ENCODE measurements at places on chromosomes 2 and 18.

DNA sequence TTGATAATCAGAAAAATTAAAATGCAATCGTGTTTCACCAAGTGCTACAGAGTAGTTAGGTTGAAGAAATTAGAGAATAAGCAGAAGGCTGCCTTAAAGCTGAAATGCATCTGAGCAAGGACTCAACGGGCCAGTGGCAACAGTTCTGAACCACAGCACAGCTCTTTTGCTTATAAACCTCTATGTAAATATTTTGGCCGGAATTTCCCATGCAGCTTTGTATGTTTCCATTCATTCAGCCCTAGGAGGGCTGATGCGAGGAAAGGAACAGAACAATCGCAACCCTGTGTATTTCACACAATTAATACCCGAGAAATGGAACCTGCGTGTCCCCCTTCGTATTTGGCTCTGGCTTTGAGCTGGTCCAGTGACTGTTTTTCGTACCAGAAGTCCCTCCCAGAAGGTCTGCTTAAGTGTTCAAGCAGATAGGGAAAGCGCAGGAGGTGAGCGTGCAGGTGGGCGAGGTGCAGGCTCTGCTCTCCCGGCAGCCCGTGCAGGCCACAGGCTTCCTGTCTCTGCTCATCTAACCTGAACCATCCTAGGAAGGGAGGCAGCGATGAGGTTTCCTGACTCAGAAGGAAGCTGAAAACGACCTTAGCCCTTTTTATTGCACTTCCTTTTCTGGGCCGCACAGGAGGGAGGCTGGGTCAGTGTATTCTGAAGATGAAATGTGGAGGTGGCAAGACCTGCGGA, 67.3 kb downstream of the ASB1 start:
- no peak for DNase-seq

DNA sequence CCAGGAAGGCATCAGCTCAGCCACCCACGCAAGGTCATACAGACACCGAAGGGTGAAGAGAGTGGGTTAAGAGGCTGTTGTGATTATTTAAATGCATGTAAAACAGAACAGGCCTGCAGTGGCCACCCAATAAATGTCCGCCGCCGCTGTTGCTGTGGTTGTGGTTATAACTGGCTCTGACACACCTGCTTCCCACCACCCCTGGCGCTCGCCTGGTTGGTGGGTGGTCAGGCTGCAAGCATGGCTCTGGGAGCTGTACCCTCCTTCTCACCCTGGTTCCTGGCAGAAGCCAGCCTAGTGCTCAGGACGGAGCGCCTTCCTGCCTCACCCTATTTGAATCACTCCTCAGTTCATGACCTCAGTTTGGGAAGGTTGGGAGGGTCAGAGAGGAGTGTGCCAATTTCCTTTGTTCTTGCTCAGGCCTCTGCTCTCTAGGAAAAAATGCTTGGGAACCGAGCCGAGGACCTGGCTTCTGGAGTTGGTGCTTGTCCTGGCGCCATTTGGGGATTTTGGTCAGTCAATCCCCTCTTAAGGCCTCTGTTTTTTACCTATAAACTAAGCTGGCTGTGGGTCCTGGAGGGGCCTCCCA, 5.3 kb upstream of the CRYBA2 start:
- no peak for DNase-seq

DNA sequence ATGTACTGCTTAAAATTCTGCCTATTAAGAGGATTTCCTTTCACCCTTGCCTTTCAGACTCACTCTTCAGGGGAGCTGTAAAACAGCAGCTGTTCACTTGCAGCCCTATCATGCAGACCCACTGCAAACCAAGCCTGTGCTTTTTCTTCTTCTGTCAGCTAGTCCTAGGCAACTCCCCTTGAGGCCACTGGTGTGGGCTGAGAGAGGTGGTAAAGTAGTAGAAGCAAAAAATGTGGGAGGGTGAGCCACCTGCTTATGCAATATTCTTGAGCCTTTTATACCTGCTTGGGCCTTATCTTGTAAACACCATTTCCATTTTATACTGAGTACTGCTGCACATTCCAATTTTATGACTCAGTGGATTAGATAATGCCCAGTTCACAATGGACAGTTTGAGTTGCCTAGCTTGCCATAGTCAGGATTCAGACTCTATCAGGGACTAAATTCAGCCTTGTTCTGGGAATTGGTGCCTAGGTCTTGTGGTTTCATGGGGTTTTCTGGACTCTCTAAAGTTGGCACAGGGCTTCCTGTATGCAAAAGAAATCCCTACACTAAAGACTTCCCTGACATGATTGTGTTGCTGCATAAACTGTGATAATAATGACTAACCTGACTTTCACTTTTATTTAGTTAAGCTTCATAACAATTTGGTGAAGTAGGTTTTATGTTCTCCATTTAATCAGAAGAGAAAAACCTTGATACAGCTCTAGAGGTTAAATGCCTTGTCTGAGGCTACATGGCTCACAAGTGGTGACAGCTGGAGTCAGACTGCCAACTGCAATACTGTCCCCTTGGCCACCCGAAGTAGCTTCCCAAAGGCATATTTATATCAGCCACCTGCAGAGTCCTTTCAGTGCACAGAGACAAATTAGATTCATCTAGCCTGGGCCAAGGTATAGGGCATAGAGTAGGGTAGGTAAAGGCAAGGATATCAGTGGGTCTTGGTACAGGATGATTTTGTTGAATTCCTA, 47.4 kb upstream of the KDM3A start:
- peak; percentile 41 for DNase-seq

DNA sequence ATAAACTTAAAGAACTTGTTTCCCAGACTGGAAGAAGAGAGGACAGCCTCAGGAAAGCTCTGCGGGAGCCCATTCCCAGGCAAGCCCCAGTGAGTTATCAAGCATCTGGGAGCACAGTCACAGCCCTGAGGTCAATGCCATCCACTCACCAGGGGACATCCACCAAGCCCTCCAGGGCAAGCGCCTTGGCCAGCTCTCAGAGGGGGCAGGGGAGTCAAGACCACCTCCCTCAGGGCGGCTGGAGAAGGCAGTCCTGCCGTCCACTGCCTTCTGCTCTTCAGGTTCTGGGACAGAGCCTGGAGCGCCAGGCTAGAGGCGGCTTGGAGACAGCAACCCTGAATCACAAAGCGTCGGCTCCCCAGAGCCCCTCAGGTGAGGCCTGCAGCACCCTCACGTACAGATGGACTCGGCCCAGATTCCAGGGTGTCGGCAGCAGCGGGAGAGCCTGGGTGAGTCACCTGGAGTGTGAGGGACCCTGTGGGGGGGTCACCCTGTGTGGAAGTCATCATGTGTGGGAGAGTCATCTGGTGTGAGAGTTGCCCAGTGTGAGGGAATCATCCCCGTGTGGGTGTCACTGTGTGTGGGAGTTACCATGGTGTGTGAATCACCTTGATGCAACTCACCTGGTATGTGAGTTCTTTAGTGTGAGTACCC, 100.9 kb upstream of the TEX51 start:
- no peak for DNase-seq
